ENCODE measurements at places on chromosomes 6 and 20. TPM values are rescaled to one million over a fixed set of nuclear protein-coding genes. Genes with fewer than 3 reads are reported as not detected.

The NKX2-4 gene
- total RNA-seq: not detected

The KCNQ2 gene
- total RNA-seq: not detected

The SNRPB gene
- total RNA-seq: 489 TPM

The ARMC2 gene
- 5.7 TPM for total RNA-seq

The MYL9 gene
- total RNA-seq: 4.4 TPM

The CDH4 gene
- 0.45 TPM for total RNA-seq

The ARFGAP1 gene
- 63.1 TPM for total RNA-seq

The KHDC1 gene
- total RNA-seq: 7.7 TPM

The BPIFB4 gene
- not detected for total RNA-seq

The FRK gene
- total RNA-seq: 0.06 TPM

The RPRD1B gene
- 46.0 TPM for total RNA-seq

The MAS1 gene
- not detected for total RNA-seq
